ENCODE measurements at places on chromosomes 7 and 10.

GRCh38 chr7:123057911-123058310, 62.4 kb upstream of the TAS2R16 start:
- DNase-seq, result no peak

- no peak for DNase-seq
Observed at GRCh38 chr10:132439025-132439388, 42.0 kb downstream of the PWWP2B start.

- no peak for DNase-seq
Observed at GRCh38 chr10:116007256-116007891, 265.6 kb downstream of the GFRA1 start.

GRCh38 chr7:12911053-12911452, 223.6 kb downstream of the ARL4A start:
- DNase-seq, result no peak

DNA sequence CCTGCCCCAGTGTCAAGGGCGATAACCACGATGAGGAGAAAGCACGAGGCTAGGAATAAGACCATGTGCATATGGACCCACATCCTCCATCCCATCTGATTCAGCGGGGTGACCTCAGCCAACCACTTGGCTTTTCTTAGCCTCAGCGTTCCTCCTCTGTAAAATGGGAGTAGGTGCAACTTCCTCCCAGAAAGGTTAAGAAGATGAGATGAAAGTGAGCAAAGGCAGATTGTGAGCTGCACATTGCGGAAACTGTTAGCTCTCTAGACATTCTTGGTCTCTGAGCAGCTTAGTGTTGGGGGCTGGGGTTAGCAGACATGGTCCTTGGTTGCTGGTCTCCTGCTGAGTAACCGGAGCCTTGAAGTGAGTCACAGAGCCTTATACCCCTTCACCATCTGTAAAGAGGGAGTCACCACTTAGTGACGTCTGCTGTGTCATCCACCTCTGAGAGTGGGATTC, 497.3 kb upstream of the GALNT17 start:
- no peak for DNase-seq

DNA sequence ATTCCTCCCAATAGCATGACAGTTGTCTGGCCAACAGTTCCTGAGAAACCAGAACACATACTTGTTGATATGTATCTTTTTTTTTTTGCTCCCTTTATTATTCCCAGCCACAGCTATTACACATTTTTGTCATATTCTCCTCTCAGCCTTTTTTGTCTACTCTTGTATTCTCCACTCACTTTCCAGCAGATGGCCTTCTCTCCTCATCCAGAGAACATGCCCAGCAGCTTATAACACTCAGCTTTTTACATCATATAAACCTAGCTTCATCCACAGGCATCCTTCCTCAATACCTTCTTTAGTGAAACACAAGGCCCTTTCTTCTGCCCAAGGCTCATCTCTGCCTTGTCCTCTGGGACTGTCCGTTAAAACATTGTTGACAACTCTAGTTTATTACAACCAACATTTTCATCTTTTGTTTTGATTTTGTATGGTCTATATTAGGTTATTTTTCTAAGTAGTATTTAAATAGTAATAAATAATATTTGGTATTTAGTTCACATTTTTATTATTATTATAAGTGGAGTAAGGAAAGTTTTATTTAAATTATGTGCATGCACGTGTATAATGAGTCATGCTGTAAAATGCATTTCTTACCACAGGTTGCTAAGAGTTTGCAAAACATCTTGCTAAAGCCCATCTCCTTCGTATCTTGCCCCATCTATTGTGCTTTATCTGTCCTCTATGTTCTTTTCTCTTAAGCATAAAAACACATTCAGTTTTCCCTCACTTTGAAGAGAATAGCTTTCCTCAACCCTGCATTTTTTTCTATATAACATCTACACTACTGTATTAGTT, 101.5 kb downstream of the ORC5 start:
- no peak for DNase-seq

- DNase-seq, result no peak
Observed at GRCh38 chr10:119316729-119317097, 109.3 kb downstream of the GRK5 start.

DNA sequence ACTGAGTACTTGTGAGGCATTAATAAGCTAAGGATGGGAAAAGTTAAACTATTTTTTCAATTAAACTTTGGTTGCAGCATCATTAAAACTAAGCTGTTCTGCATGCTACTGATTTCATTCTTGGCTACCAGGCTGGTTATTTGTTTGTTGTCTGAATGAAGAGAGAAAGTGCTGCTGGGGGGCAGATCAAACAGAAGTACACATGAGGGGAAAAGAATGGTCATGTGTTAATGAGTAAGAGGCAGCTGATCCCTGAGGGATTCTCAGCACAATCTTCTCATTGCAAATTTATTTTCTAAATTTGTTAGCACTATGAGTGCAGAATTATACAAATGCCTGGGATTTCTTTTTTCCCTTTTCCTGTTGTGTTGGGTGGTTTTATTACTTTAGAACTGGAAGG, 213.2 kb upstream of the HPS1 start:
- DNase-seq, result no peak

DNA sequence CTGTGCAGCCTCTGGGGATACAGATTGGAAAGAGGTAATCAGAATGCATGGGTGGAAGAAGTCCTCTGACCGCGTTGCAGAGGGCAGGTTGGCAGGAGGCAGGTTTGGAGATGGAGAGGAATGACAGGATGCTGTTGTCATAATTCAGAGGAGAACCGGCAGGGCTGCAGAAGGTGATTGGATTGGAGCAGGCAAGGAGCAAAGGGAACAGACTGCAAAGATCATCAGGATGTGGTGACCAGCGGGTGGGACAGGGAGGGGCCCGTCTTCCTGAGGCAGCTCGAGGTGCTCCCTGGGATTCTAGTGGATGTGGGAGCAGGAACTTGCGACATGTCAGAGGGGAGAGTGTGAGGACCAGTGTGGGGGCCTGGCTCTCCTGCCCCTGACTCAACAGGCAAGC, 78.5 kb upstream of the PPIF start:
- DNase-seq, result no peak

DNA sequence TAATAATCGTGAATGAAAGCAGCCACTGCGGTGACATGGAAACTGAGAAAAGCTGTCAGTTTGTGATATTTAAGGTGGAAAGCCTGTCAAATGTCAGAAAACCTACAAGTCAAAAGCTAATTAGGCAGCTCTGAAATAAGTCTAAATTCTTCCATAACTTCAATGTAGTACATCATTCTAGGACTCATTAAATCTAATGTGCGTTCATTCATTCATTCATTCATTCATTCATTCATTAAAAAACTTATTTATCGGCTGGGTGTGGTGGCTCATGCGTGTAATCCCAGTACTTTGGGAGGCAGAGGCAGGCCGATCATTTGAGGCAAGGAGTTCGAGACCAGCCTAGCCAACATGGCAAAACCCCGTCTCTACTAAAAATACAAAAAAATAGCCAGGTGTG, 79.7 kb downstream of the ATE1 start:
- no peak for DNase-seq

GRCh38 chr7:152851881-152852417, 92.4 kb downstream of the ACTR3B start:
- no peak for DNase-seq

DNA sequence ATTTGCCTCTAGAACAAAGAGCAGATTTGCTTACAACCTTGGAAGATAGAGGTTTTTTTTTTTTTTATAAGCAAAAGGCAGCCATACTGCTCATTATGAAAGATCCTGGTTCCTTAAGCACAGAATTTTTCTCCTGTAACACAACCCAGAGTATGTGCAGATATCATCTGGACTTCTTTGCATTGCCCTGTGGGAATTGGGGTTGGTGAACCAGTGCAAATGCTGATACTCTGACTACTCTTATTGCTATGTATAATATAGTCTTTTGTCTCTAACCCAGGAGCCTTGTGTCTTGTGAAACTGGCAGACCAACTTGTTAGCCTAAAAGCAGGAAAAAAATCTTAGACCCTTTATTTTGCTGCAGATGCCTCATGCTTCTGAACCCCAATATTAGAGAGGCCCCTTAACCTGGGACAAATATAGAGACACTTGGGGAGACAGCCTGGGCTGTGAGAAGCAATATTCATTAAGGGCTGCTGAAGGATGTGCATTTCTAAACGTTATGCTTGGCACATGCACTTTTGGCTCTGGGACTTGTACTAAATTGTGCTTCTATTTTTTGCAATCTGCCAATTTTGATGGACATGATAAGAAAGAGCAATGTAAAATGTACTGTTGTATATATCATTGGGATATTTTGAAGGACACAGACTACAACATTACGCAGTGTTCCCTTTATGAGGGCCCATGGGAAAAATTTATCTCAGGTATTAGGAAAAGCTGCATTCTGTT, 78.9 kb downstream of the ANLN start:
- no peak for DNase-seq

DNA sequence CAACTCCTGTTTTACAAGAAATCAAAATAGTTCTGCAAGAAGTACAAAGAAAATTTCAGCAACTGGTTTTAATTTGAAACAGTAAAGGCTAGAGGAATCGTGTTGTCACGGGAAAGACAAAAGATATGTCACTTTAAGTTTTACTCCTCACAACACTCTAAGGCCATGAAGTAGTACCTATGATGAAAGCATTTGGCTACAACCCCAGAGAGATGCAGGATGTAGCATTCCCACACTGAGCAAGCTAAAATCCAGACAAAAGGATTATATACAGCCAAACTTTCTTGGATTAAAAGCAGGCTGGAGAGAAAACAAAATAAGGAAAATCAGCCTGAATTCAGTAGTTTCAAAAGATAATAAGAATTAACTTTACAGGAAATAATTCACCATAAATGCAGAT, 245.5 kb upstream of the STEAP1 start:
- DNase-seq, result no peak

DNA sequence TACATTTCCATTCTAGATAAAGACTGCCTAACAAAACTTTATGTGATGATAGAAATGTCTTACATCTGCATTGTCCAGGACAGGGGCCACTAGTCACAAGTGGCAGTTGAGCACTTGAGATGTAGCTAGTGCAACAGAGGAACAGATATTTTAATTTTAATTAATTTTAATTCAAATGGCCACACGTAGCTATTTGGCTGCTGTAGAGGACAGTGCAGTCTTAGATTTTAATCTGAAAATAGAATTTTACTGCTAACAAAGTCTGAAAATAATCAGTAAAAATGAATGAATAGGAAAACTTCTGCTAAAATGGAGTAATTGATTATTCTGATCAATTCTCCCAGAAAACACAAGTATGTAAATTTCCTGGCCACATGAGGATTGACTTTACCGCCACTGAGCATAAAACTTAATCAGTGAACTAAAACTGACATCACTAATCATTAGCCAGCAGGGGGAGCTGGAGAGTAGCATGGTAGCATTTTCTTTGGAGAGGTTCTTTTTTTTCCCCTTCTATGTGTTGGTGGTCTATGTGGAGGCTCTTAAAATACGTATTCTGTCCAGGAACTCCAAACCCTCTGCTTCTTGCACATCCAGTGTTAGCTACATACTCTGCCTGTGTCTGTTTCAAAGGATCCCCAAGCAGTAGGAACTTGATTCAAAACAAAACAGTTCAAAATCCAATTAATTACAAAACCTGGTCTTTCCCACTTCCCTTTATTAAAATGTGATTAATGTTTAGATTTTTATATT, 52.1 kb downstream of the TSPAN12 start:
- peak; percentile 45 for DNase-seq

- no peak for DNase-seq
Observed at GRCh38 chr7:71384094-71384493, 252.2 kb downstream of the GALNT17 start.

- no peak for DNase-seq
Observed at GRCh38 chr7:111540199-111540815, 22.0 kb downstream of the IMMP2L start.

- no peak for DNase-seq
Observed at GRCh38 chr10:122558452-122558851, 2.1 kb upstream of the DMBT1 start.

DNA sequence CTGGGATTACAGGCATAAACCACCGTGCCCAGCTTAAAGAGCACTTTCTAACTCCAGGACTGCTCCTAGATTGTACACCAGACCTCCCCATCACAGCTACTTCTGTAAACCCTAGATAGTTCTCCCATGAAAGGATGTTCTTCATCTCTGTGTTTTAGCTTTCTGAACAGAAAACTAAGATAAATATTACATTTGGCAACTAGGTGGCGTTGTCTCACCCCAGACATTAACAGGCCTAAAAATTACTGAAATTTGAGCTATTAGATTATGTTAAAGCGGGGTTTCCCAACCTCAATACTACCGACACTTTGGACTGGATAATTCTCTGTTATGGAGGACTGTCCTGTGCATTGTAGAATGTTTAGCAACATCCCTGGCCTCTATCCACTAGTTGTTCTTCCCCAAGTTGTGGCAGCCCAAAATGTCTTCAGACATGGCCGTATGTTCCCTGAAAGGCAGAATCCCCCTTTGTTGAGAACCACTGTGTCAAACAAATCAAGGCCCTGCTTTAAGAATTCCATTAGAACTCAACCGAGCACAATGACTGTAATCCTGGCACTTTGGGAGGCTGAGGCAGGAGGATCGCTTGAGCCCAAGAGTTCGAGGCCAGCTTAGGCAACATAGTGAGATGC, 19.1 kb downstream of the ATOH7 start:
- no peak for DNase-seq

DNA sequence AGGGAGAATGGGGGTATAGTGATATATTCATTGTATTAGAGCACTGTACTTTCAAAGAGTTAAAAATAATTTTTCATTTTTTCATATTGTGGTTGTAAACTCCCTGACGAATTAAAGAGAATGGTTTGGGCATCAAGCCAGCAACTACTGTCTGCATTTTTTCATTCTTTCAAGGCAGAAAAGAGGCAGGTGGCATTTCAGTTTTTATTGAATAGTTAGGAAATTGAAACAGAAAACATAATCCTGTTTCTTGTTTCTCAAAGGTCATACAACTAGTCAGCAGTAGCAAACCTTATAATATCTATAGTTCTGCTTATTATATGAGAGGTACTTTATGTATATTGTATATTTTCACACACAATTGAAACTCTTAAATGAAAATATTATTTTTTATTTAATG, 303.9 kb upstream of the KCND2 start:
- DNase-seq, result no peak

GRCh38 chr7:130151591-130152492, 53.4 kb downstream of the TMEM209 start:
- no peak for DNase-seq

GRCh38 chr7:154987571-154987970, 15.4 kb downstream of the PAXIP1 start:
- no peak for DNase-seq

- DNase-seq, result no peak
Observed at GRCh38 chr10:11337516-11337915, 273.9 kb downstream of the USP6NL start.

DNA sequence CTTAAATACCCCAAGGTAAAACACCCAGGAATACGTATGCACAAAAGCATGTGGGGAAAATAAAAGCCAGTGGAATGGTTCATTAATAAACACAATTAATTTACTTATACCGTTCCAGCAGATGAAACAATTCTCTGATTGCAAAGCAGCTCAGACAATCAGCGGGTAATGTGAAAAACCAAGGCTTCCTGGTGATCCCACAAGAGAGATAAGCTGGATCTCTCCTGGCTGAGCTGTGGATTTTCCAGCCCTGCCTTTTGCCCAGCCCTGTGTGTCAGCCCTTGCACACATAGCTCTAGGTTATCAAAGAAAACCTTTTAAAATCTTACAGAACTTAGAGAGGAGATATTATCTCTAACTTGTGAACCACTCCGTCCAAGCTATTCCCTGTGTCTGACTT, 1010.7 kb upstream of the AUTS2 start:
- no peak for DNase-seq
